ENCODE measurements at places on chromosomes 16 and 17.

- no peak for DNase-seq
Observed at GRCh38 chr17:73166731-73167581, 2.1 kb downstream of the SSTR2 start.

- no peak for DNase-seq
Observed at GRCh38 chr17:50830994-50831393, 4.4 kb upstream of the WFIKKN2 start.

DNA sequence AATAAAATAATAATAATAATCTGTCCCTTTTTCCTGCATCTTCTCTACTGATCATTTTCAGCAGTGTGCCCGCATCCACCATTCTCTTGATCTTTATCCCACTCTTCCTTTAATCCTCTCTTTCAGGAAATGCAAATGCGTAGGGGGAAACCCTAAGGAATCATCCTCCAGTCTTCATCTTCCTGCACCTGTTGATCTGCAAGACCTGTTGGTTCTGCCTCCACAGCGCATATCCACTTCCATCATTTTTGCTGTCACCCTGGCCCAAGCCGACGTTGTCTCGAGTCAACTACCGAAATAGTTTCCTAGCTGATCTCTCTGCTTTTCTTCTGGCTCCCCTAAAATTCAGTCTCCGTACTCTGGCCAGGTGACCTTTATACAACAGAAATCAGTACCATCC, 24.5 kb downstream of the ADORA2B start:
- DNase-seq, result no peak

- DNase-seq, result no peak
Observed at GRCh38 chr17:22461460-22462145, 769.3 kb downstream of the KCNJ18 start.

DNA sequence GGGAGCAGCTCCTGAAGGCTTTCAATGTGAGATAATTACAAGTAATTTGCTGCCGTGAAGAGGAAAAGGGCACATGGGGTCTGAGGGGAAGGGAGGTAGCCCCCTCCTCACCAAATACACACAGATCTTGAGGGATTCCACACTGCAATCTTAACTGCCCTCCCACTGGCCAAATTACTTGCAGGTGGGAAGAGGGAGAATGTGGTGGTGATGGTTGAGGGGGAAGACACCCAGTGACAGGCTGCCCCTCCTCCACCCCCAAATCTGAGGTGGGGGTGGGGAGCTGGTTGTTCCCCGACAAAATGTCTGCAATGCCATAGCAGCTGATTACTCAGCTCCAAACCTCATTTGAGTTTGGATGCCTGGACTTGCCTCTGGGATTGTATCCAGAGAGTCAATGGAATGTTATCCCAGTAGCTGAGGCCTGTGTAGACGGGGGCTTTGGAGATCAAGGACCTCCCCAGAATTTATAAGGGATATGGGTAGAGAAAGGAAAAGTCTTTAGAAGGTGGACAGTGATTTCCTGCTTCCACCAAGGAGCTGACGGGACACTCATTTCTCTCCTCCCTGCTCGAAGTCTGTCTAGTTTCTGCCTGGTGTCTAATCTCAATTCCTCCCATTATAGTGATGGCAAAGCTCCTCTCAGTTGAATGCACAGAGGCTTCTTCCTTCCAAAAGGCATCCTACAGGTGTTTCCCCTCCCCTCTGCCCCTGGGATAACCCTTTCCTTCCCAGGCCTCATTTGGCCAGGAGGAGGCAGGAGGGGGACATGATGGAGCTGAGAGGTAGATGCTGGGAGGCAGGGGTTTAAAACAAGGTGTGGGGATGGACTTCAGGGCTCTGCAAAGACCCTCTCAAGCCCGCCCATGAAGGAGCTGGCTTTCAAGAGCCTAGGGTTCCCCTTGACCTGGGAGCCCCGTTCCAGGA, 8.7 kb downstream of the DLX4 start:
- DNase-seq, result no peak

DNA sequence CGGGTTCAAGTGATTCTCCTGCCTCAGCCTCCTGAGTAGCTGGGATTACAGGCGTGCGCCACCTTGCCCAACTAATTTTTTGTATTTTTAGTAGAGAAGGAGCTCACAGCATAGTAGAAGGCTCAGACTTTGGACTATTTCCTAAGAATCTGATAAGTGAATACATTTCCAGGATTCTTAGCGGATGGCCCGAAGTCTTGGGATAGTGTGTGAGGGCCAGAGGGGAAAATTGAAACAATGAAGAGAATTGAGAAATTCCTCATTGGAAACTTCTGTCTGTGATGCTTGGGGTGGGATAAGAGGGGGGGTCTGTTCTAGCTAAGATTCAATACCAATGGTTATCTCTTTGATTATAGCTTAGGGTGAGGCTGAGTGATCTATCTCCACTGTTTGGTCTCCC, 183.3 kb downstream of the MSI2 start:
- DNase-seq, result no peak

- DNase-seq, result no peak
Observed at GRCh38 chr16:85610059-85610445, 3.1 kb upstream of the GSE1 start.

GRCh38 chr16:66844342-66845079, at the start of gene CA7:
CA7 (plus strand) TSS chr16:66844414; CDS start chr16:66844488, 74 bp downstream.
- DNase-seq, result no peak

DNA sequence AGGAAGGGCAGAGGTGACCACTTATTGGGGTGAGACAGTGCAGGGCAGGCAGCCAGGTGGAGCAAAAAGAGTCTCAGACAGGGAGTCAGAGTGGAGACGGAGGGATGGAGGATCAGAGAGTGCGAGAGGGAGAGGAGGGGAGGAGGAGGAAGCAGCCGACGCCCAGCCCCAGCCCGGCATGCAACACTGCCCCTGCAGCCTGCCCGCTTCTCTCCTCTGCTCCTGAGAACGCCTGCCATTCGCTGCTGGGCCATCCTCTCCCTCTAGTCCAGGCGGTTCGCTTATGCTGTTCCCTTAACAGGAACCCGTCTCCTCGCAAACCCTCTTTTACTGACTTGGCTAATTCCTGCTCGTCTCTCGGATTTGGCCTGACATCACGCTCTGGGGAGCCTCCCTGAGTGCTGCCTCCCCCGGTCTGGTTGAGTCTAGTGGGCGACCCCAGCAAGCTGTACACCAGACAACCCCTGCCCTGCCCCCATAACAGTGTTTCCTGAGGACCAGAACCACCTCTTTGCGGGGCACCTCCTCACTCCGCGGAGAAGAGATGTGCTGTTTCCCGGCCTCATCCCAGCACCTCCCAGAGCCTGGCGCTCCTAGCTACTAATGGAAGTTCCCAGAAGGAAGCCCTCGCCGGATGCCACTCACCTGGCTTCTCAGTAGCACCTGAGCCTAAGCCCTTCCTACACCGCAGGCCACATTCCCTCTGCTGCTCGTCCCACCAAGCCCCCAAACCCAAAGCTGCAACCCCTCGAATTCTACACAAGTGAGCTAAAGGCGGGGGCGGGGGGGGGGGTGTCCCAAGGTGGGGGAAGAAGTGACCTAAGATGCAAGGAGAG, 61.2 kb upstream of the CCL1 start:
- DNase-seq, result no peak

DNA sequence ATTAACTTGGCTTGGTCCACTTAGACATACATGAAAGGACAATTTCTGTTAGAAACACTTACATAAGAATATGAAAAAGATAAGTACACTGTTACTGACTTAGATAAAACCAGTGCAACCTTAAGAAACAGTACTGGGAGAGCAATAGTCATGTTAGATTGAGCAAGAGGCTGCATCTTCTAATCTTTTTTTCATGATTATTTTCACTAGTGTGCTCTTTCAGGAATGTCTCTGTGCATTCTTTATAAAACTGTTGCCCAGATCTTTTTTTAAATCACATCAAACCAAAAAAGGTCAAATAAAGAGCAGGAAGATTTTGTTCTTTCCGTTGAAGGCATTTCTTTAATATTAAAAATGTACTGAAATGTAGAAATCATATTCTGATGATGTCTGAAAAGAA, 100.7 kb upstream of the AXIN2 start:
- no peak for DNase-seq

DNA sequence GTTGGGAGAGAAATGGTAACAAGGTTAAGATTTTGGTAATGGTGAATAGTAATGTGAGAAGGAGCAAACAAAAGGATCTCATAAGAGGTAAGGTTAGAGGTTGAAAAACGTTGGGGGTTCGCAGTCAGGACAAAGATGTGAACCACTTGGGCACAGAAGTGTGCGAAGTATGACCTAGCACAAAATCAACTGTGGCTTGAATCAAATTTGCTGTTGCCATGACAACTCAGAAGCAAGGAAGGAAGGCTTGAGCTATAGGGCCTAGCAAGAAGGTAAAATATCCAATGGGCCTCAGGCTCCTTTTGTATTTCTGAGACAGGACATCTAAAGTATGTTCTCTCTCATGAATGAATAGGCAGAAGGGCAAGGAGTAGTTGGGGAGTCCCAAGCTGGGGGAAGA, 24.5 kb upstream of the TEKT1 start:
- no peak for DNase-seq

- no peak for DNase-seq
Observed at GRCh38 chr17:56826611-56827414, 6.9 kb downstream of the C17orf67 start.

DNA sequence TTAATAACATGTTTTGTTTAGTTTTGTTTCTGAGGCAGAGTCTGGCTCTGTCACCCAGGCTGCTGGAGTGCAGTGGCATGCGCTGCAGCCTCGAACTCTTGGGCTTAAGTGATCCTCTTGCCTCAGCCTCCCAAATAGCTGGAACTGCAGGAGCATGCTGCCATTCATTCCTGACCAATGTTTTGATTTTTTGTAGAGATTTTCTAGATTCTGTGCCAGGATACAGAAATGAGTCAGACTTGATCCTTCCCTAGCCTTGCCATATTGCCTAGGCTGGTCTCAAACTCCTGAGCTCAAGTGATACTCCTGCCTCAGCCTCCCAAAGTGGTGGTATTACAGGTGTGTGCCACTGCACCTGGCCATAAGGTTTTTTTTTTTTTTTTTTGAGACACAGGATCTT, 17.7 kb downstream of the TAOK1 start:
- DNase-seq, result no peak

GRCh38 chr16:73306901-73307413, 259.0 kb upstream of the ZFHX3 start:
- DNase-seq, result no peak

DNA sequence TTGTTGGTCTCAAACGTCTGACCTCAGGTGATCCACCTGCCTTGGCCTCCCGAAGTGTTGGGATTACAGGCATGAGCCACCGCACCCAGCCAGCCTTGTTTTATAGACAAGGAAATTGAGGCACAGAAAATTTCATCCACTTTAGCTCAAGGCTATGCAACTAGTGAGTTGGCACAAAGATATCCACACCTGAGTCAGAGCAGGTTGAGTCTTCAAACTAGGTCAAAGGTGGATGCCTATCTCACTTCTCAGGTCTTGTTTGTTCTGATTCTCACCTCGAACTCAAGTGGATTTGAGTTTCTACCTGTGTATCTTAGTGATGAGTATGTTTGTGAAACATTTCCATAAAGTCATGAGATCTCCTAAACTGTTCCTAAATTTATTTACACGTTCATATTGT, 35.6 kb upstream of the GAS7 start:
- no peak for DNase-seq

DNA sequence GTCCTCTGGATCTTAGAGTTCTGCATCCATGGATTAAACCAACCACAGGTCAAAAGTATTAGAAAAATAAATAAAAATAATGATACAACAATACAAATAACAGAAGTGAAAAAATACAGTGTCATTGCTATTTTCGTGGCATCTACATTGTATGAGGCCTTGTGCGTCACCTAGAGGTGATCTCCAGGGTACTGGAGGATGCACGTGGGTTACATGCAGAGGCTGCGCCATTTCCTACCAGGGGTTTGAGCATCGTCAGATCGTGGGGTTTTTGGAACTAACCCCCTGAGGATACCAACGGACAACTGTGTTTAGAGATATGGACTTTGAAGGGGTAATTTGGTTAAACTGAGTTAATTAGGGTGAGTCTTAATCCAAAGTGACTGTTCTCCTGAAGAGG, 224.7 kb downstream of the ENGASE start:
- DNase-seq, result no peak

GRCh38 chr16:87371261-87371866, 12.2 kb downstream of the FBXO31 start:
- no peak for DNase-seq

DNA sequence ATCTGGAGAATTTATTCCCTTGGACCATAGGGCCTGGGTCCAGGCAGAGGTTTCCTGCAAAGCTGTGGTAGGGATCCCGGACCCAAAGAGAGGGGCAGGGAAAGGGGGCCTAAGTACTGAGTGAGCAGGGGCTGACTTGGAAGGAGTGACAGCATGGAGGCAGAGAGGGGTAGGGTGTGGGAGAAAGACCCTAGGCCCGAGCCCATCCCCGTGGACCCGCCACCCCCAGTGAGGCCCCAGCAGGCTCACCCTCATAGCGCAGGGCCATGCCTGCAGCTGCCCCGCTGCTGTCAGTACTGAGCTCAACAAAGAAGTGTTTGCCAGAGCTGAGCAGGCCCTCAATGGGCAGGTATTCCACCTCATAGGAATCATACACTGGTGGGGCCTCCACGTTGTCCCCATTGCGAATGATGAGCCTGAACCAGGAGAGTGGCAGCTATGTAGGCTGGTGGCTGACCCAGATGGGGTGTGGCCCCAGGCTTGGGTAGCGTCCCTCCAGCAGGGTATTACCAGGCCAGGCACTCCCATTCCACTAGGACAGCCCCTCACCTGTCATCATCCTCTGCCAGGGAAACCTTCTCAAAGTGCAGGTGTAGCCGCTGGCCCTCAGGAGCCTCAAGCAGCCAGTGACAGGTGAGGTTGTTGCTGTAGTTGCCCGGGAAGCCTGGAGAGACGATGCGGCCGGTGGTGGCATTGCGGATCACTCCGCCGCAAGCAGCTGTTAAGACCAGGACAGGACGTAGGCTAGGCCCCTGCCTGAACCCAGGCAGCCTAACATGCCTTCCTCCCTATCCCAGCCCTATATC, 9.1 kb upstream of the PHF12 start:
- DNase-seq, result no peak

- DNase-seq, result peak; percentile 50
Observed at GRCh38 chr17:68462381-68463210, 5.3 kb upstream of the WIPI1 start.

GRCh38 chr16:10266809-10267208, 84.6 kb upstream of the GRIN2A start:
- peak; percentile 15 for DNase-seq

- no peak for DNase-seq
Observed at GRCh38 chr17:7064261-7064660, 15.8 kb downstream of the CLEC10A start.
